Stimulated activated CD4-positive, alpha-beta T cell treated with anti-CD3 and anti-CD28 coated beads, TNF-alpha, amount 100 ng/mL, for 24 hours (primary cell): ENCODE measurements at places on chromosomes 13 and 19.

DNA sequence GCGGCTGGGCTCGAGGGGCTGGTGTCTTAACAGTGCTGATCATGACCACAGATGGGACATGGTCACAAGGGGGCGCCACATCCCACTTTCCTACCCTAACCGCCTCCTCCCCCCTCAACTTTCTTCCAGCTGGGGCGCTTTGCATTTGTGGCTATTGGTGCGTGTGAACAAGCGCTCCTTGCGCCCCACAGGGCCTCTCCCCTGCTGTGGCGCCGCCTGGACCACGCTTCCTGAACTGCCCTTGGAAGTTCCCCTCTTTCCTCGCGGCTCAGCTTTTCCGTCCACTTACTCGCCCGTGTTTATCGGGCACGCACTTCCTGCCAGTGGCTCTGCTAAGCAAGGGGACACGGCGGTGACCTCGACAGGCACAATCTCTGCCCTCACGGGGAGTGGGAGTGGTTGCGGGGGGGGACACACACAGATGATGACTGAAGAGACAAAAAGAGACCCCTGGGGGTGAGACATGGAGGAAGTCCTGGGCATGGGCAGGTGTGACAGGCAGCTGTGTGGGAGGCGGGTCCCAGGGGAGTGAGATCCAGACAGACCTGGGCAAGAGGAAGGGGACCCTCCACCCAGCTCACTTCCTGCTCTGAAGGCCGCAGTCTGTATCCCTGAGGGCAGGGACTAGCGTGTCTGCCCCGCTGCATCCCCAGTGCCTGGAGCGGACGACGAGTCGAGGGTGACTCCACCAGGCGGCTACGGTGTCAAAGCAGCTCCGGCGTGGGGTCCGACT, 40.3 kb downstream of the ZNF787 start:
- peak; percentile 42 for DNase-seq

DNA sequence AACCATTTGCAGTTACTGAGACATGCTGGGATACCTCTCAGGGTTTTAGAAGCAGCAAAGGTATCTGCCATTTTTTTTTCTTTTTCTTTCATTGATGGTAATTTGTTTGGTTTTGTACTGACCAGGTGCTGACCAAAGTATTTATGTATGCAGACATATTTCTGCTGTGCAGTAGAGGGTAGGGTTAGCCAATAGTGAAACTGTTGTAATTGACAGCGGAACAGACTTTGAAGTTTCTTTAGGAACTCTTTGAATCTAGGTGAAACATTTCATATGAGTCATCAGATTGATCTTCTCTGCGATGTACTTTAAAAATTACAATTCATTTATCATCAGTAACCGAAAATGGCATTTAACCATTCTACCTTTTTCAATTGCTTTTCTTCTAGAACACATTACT, 63.0 kb downstream of the ITGBL1 start:
- no peak for DNase-seq

- DNase-seq = no peak
Measured at GRCh38 chr13:26882731-26883130, 122.1 kb upstream of the GPR12 start.

DNA sequence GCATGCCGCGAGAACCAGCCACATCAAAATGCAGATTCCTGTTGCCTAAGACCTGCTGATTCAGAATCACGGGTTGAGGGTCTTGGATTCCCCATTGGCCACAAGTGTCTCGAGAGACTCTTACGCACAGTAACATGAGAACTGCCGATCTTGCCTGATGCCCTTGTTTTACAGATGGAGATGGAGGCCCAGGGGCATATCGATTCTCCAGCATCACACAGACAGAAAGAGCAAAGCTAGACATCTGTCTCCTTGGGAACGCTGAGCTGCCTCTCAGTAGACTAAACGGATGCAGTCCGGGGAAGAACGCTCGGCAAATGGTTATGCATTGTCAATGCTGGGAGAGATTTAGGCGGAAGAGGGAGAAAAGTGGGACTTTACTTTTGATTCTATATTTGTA, 5.4 kb downstream of the NLRP12 start:
- DNase-seq = no peak

DNA sequence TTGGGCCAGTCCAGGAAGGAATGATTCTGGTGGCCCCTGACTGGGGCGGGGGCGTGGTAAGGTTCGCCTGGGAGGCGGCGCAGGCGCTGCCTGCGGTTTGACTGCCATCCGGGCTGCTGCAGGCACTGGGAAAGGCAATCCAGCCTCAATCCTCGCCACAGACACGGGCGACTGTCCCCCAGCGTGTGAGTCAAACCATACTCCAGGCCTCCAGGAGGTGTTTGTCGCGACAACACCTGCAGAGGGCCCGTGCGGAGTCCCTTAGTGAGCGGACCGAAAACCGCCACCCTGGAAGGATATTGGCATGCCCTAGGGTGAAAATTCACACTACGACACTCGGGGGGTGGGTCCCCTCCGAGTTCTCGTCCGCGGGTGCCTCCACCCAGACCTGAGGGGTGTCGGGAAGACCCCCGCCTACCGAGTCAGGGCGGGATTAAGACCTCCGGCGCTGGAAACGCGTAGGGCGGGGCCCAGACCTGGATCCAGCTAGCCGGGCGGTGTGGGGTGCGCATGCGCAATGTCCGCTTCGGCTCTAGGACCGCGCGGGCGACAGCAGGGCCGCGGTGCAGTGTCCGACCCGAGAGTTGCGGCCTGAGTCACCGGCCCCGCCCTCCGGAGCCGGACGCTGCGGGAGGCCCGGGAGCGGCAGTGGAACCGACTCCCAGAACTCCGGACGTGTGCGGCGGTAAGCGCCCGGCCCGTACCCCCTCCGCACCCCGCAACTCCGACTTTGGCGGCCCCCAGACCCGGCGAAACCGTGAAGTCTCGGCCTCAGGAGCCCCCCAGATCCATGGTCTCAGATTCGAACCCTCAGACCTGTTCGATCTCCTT, at the start of gene CAPNS1:
CAPNS1 (plus strand) TSS at position 594 of the 831 bp plus-strand sequence. CDS start 946 bp downstream, outside the sequence.
- DNase-seq = peak; percentile 87

GRCh38 chr13:94914895-94915294, 202.6 kb upstream of the SOX21 start:
- no peak for DNase-seq

GRCh38 chr13:84191139-84191538, 308.9 kb upstream of the SLITRK1 start:
- no peak for DNase-seq

- no peak for DNase-seq
Measured at GRCh38 chr13:99179460-99179859, 21.2 kb upstream of the UBAC2 start.

- no peak for DNase-seq
Measured at GRCh38 chr13:51687947-51688714, 103.9 kb downstream of the WDFY2 start.

- no peak for DNase-seq
Measured at GRCh38 chr19:411723-412355, 2.9 kb upstream of the C2CD4C start.
